ENCODE measurements at places on chromosomes 2 and 18. TPM values are rescaled to one million over a fixed set of nuclear protein-coding genes. Genes with fewer than 3 reads are reported as not detected.

The RIT2 gene
- total RNA-seq: not detected

- DNase-seq: no peak
Observed at GRCh38 chr2:68740400-68740914, 5.8 kb downstream of the ARHGAP25 start.

GRCh38 chr2:167857416-167857815, 390.0 kb downstream of the STK39 start:
- no peak for DNase-seq

DNA sequence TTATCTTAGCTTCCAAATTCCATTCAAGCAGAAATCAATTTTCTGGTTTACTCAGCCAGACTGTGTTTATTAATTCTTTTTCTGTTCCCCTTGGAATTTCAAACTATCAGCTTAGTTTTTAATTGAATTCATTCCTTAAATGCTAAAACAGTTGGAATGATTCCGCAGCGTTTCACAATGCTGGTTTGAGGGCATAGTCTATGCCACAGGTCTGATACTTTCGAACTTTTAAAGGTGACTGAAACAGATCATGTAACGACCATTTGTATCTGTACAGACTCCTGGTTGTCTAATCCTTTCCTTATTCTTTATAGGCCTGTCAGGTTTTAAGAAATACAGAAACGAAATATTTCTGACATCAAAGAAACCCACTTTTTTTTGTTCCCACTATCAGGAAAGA, 45.4 kb downstream of the STPG4 start:
- no peak for DNase-seq

GRCh38 chr2:219829667-219830352, 202.4 kb downstream of the SLC4A3 start:
- DNase-seq: no peak

- no peak for DNase-seq
Observed at GRCh38 chr2:122072666-122073065, 317.2 kb downstream of the TSN start.

GRCh38 chr2:64426183-64426952, 27.6 kb upstream of the LGALSL start:
- DNase-seq: no peak

The TRIM54 gene
- total RNA-seq: not detected

DNA sequence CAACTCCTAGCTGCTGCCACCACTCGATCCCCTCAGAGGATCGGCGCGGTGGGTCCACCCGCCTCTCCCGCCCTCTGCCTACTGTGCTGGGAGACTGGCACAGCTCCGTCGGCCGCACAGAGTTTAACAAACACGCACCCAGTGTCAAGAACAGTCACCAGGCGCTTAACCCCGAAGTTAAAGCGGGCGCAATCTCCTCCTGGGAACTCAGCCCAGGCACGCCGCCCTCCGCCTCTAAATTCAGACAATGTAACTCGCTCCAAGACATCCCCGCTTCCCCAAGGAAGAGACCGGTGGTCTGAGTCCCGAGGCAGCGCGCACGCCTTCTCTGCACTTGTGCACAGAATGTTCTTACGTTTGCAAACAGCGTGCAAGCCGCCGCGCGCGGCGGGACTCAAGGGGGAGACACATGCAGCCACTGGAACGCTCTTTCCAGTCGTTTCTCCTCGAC, 533 bp downstream of the CXCR4 start:
- peak; percentile 39 for DNase-seq

The RBM44 gene
- total RNA-seq: 1.0 TPM

DNA sequence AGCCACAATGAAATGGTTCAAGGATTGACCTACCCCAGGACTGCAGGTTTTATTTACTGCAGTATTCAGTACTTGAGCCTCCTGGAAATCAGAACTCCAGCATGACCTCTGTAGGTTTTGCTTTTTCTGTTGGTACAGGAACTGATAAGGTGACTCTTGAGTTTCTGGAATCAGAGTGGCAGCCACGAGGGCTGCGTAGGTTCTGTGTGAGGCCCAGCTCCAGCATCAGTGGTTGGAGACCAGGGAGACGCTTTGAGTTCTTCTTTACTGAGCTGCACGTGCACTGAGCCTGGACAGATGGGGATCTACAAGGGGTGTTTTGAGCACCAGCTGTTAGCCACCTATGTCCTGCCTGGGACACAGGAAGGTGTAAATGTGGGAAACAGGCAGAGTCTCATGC, 222.7 kb upstream of the EPAS1 start:
- DNase-seq: no peak

The CAB39 gene
- total RNA-seq: 42.6 TPM

DNA sequence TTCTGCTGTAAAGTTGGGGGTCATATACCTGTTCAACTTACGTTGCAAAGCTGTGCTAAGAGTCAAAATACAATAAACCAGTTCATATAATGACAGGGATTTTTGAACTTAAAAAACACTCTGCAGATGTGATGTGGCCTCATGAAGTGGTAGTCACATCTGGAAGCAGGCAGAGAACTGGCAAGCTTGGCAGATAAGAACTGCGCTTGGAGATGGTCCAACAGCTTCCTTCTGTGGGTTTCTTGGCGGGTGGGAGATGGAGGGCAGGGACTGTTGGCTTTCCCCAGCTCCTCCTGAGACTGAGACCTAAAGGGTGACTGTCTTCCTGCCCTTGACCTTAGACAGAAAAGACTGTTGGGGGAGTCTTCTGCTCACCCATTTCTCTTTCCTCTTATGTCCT, 140.4 kb downstream of the CTIF start:
- DNase-seq: no peak
